ENCODE measurements at places on chromosomes 2 and 18.

- DNase-seq, result no peak
Measured at GRCh38 chr2:184302506-184302905, 295.8 kb upstream of the ZNF804A start.

DNA sequence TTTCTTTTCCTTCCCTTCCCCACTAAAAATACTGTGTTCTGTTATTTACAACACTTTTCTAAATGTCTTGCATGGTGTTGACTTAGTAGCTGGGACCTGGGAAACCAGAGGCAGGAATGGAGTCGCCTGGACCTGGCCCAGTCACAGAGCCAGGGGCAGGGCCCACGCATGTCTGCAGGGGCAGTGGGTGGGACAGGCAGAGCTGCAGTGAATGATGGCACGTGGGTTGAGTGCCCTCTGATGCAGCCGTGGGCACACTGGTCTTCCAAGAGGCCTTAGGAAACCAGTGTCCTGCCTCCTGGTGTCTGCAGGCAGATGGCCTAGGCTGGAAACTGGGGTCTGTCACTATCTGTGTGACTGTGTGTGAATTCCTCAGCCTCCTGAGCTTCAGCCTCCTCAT, 46.8 kb downstream of the ARHGEF4 start:
- no peak for DNase-seq

- DNase-seq, result no peak
Measured at GRCh38 chr2:101082998-101083397, 68.2 kb downstream of the TBC1D8 start.

- no peak for DNase-seq
Measured at GRCh38 chr2:127083819-127084503, 23.0 kb downstream of the BIN1 start.

DNA sequence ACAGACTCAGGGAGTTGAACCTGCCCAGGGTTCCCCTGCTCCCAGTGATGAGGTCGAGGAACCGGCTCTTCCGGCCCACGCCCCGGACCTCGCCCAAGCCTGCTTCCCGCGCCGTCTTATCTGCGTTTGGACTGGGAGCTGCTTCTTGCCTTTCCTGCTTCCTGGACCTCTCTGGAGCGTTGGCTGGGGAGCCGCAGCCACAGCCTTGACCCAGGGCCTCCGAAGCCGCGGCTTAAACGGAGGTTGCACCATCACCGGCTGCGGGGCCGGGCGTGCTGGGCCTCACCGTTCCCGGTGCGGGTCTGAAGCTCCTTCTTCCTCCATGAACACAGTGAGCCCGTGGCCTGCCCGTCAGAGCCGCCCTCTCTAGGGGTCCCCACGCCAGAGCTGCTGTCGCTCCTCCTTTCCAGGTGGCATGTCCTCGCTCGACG, 13.3 kb downstream of the NTSR2 start:
- DNase-seq, result no peak

- DNase-seq, result peak; percentile 54
Measured at GRCh38 chr2:27123302-27124150, at the start of gene ABHD1. TSS of gene ABHD1 (plus strand) at chr2:27123815. CDS start at chr2:27123949, 134 bp downstream.

DNA sequence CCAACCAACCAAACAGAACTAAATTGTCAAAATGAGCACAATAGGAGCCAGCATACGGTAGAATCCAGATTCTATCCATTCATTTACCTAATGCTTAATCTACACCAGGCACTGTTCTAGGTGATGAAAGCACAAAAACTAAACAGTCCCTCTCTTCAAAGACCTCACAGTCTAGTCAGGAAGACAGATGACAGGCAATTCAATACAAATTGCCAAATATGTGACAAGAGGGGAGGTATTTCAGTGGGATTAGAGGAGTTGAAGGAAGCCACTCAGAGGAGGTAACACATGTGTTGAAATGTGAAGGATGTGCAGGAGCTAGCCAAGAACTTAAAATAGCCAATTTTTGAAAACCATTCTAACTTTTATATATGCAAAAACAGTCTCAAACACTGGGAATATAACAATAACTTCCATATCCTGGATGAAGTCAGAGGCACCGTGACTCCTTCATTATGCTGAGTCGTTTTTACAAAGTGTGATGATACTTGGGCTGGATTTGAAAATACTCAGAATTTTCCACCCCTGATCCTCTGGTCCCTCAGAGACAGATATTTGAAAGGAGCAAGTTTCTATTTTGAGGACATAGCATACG, 204.9 kb downstream of the PID1 start:
- DNase-seq, result no peak

DNA sequence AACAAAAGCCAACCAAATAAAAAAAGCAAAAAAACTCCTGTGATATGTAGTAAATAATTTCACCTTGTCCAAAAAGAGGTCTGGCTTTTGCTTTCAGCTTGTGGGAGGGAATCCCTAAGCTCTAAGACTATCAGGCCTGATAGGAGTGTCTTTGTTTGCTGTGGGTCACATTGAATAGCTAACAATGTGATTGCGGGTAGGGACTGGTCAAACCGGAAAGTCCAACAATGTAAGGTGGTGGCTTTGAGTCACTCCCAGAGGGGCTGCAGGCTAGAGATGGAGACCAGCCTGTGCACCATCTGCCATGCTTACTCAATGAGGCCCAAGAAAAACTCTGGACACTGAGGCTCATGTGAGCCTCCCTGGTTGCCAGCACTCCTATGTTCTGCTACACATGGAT, 192.9 kb downstream of the TFCP2L1 start:
- no peak for DNase-seq

- no peak for DNase-seq
Measured at GRCh38 chr2:141601511-141602152, 529.2 kb downstream of the LRP1B start.

GRCh38 chr2:175030380-175031271, 25.4 kb upstream of the CHN1 start:
- no peak for DNase-seq

- DNase-seq, result no peak
Measured at GRCh38 chr18:55243255-55243654, 284.0 kb upstream of the CCDC68 start.

GRCh38 chr18:33761363-33761762, 183.3 kb downstream of the ASXL3 start:
- DNase-seq, result no peak

GRCh38 chr2:25590921-25591505, 82.4 kb downstream of the DTNB start:
- DNase-seq, result no peak

- DNase-seq, result no peak
Measured at GRCh38 chr2:6846967-6847681, 18.6 kb downstream of the CMPK2 start.

- DNase-seq, result no peak
Measured at GRCh38 chr2:88632569-88632968, 5.3 kb upstream of the EIF2AK3 start.

DNA sequence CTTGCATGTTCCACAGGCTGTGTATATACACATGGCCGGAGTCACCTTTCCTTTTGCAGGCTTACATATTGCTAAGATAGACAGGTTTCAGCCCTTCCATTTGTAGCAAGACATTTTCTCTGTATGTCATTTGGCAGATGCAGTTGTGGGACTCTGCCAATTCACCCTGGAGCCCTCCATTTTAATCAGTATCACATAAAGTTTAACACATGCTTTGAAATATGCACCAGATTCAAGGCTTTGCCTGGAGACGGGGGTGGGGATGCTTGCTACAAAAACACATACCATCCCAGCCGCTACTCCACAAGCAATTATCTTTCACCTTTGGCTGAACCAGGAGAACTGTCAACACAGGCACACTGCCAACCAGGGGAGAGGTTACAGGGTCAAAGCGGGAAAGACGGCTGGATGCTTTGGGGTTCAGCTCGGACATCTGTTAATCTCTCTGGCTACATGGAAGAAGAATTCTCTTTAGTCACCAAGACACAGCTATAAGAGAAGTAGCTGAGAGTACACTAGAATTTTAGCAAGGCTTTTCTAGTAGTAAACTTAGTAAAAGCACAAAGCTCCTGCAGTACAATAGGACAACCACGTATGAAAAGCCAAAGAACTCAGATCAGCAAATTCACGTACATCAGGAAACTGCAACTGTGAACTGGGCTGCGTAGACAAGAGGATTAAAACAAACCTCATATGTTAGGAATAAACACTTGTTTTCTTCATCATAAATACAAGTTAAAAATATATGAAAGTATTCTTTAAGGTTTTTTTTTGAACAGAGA, 130.9 kb downstream of the EXOC6B start:
- no peak for DNase-seq

GRCh38 chr2:110995911-110996310, 124.8 kb upstream of the BCL2L11 start:
- no peak for DNase-seq

- no peak for DNase-seq
Measured at GRCh38 chr18:60372596-60372995, at the start of gene MC4R. TSS of gene MC4R (minus strand) at chr18:60372775. CDS start at chr18:60372349, 426 bp downstream.

- no peak for DNase-seq
Measured at GRCh38 chr2:160440888-160441287, 52.7 kb downstream of the RBMS1 start.

DNA sequence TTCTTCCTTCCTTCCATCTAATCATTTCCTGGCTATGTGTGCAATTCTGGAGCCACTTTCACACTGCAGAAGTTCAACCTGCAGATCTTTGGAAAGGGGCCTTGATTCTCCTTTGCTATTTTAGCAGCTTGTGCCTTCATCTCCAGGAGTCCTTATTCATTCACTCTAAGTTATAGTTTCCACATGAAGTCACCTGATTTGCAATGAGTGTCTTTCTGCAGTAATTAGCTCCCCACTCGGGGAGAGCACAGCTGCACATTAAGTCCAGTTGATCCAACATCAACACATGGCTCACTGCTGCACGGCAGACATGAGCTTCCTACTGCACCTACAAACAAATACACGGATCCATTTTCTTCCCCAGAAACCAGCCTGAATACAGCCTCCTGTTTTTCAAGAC, 323.1 kb upstream of the TNP1 start:
- DNase-seq, result no peak

- no peak for DNase-seq
Measured at GRCh38 chr2:111066062-111066593, 54.6 kb upstream of the BCL2L11 start.

- DNase-seq, result no peak
Measured at GRCh38 chr18:76565238-76566173, 70.5 kb upstream of the ZNF516 start.

DNA sequence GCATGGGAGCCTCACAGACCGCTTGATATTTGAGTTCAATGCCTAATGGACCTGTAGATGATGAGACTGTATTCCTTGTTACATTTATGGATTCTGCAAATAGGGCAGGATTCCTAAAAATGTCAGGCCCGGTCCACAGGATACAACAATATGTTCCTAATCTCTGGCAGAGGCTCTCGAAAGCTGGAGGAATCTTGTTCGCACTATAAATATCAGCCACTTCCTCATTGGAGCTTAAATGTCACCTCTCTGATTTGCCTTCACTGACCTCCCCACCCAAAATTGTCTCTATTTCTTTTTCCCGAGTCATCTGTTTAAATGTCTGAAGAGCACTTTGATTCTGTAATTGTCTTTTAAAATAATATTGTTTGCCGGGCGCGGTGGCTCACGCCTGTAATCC, 12.0 kb upstream of the ACSL3 start:
- no peak for DNase-seq

DNA sequence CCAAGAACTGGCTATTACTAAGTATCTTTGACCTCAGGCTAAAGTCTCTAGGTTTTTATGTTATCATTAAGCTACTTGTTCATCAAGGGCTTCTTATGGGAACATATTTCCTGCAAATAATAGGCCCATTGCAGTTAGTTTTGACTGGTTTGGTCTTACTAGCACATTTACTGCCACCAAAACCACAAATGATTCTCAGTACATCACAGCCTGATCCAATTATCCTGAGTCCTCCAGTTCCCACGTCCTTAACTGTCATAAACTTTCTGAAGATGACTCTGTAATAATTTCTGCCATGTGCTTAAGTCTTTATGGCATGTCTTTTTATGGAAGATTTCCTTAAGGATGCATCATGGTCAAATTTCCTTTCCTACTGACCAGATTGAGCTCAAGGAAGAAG, 123.3 kb upstream of the TANK start:
- no peak for DNase-seq

- DNase-seq, result no peak
Measured at GRCh38 chr18:54434453-54434852, 76.7 kb downstream of the C18orf54 start.

- no peak for DNase-seq
Measured at GRCh38 chr2:96201338-96201737, 7.3 kb downstream of the STARD7 start.

DNA sequence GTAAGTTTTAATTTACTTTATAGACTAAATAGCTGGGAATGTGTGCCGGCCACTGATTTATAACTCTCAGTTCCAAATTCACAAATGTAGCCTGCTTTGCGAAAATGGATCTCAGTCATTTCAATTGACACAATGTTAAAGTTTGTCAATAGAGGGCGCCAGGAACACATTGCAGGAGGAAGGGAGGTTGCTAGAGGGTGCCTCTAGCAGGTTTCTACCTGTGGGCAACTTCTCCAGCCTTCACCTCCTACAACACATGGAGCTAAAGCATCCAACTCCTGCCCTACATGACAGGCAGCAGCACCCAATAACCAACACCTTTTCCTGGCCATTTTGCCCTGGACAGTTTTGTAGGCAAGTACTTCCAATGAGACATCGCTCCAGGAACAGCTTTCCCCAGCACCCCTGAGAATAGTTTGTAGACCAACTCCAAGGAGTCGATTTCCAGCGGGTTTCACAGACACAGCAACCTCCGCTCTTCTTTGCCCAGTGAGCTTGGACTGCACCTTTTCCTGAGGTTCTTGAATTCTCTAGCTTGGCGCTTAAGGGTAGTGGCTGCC, 784.8 kb upstream of the CDH2 start:
- DNase-seq, result no peak

- DNase-seq, result no peak
Measured at GRCh38 chr18:79248495-79249060, 147.2 kb upstream of the NFATC1 start.

GRCh38 chr2:69677914-69678313, 34.4 kb upstream of the AAK1 start:
- DNase-seq, result no peak

GRCh38 chr2:72827966-72828646, 2.3 kb upstream of the EXOC6B start:
- no peak for DNase-seq

GRCh38 chr18:8660316-8660715, 45.0 kb upstream of the MTCL1 start:
- no peak for DNase-seq

- no peak for DNase-seq
Measured at GRCh38 chr2:219876931-219877330, 249.5 kb downstream of the SLC4A3 start.

DNA sequence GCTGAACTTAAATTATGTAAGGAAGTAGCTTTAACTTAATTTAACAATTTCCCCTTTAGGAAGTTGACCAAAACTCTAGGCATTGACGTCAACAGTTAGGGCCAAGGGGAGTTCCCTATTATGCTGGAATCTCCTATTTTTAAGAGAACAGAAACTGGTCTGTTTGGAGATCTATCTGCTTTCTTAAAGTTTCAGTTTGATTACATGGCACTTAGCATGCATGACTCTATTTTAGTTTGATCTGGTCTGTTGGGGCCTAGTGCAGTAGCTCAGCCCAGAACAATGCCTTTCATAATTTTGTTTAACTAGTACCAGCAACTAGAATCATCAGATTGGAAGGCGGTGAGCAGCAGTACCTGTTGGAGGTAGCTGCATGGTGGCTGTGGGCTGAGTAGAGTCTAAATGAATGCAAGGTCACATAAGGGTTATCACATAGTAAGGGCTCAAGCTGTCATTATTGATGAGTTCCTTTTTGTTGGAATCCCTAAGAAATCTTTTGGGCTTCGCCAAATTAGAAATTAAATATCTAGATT, 60.5 kb upstream of the ZNG1B start:
- DNase-seq, result no peak

Measured in effector memory CD8-positive, alpha-beta T cell (primary cell).